ENCODE measurements at places on chromosomes 4 and X.

- no peak for DNase-seq
Observed at GRCh38 chrX:134801267-134801666, 143.0 kb upstream of the PLAC1 start.

DNA sequence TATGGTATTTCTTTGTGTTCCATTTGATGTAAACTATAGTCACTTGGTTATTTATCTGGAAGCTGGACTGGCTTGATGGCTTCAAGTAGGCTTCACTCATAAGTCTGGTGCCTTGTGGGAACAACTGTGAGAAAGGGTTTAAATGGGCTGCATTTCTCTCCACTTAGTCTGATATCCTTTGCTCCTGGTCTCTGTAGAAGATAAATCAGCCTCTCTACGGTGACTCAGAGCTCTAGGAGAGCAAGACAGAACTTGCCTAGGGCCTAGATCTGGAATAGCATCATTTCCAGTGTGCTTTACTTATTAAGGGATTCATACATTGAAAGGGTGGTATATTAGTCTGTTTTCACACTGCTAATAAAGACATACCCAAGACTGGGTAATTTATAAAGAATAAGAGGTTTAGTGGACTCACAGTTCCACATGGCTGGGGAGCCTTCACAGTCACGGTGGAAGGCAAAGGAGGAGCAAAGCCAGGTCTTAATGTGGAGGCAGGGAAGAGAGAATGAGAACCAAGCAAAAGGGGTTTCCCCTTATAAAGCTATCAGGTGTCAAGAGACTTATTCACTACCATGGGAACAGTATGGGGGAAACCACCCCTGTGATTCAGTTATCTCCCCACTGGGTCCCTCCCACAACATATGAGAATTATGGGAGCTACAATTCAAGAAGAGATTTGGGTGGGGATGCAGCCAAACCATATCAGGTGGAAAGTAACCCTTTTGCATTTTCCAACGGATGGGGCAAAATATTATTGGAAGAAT, 1746.4 kb upstream of the PCDH7 start:
- DNase-seq = no peak

DNA sequence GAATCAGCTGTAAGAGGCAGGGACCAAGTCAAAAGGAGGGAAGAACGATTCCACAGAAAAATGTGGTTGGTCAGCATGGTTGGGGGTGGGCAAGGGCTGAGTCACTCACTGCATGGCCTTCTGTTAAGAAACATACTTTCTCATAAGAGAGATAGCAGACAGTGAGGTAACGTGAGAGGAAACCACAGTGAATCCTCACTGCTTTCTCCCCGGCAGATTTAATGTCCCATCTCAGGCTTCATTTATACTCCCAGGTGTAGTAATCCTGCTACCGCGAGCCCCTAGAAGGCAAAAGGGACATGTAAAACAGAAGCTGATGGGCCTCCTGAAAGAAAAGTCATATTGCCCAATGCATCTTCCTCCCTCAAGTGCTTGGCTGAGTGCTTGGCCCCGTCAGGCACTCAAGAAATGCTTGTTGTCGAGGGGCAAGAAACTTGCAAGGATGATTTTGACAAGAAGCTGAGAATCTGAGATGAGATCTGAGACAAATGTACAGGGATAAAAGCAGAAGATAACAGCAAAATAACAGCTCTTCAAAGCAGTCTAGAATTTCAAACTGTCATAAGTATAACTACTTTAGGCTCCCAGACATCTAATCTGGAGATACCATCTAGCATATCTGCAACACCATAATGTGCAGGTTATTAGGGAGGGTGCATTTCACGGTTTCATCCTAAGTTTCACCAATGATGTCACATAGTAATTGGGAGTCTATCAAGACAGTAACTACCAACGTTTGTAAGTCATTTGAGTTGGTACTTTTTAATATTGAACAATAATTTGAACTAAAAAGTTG, 40.2 kb downstream of the SH3KBP1 start:
- DNase-seq = no peak

DNA sequence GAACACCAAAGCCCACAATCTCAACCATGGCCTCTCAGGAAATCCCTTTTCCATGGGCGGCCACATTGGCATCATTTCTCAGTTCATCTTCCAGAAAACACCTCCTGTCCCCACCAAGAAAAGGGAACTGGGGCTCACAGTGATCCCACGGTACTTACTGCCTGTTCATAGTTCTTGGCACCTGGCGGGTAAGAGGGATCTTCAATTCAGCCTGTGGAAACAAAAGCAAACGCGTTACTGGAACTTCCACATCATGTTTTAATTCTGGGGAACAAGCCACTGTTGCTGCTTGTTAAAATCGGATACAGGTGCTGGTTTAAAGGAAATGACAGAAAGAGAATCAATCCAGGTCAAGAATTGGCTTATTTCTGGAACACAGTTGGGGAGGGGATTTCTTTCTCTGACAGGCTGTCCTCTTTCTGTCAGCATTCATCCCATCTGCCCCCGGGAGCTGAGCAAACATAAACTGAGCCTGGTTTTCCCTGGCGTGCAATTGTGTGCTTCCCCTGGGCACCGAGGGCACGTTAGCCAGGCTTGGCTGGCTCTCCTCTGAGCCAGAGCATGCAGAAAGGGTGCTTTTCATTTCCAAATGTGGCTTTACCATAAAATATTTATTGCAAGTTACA, 16.8 kb downstream of the CLNK start:
- DNase-seq = no peak

- DNase-seq = no peak
Observed at GRCh38 chrX:104309169-104309568, 54.4 kb upstream of the ESX1 start.

DNA sequence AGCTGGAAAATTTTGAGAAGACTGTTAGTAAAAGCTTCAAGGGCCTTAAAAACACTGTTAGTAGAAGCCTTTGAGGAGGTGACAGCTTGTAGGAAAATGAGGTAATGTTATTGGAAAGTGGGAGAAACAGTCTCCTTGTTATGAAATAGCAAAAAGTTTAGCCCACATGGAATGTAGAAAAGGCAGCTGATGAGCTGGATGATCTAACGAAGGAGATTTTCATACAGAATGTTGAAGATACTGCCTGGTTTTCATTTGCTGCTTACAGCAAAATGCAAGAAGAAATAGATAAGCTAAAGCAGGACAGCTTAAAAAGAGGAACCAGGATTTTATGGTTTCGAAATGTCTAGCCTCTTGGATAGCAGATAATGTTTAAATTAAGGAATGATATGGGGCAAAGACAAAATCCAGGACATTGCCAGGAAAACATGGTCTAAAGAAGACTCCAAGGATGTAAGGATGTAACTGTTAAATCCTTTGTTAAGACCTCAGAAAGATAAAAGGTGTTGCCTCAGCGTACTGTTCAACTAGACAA, 10.2 kb upstream of the STBD1 start:
- no peak for DNase-seq

DNA sequence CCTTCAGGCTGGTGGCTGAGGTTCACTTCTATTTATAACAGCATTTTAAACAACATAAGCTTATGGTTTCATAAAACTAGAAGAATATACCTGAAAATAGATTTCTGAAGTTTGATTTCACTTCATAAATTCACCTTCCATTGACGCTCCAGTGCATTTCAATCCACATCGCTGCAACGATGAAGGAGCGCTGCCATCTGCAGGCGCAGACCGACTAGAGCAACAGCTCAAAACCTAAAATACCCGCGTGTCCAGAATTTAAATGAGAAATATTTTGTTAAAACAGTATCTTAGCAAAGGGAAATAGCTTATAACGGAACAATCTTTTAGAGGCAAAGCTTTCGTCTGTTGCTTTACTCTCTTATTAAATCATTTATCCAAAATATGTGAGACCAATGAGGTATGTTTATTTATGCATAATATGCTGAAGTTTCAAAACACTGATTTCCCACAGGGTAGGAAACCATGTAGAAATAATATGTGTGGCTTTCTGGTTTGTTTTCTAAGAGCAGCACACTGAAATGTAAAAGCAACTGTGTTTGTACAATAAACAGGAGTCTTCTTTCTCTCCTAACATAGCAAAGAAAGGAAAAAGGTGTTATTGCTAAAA, 816.4 kb upstream of the FRG1 start:
- no peak for DNase-seq

- DNase-seq = peak; percentile 52
Observed at GRCh38 chrX:9530848-9531274, 66.0 kb downstream of the TBL1X start.

DNA sequence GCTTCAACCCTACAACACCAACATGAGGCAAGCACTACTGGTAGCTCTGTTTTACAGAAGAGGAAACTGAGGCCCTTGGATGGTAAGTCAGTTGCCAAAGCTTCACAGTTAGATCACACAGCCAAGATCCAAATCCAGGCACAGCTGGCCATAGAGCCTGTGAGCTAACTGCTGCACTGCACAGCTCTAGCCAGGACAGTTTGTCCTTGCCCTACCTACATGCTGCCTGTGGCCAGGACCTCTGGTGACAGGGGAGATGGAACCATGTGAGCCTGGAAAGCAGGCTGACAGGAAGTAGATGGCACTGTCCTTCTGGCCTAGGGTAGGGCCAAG, 257.8 kb downstream of the FBXW7 start:
- no peak for DNase-seq

GRCh38 chr4:73895201-73896175, 26.3 kb downstream of the CXCL1 start:
- no peak for DNase-seq

- DNase-seq = no peak
Observed at GRCh38 chr4:35970366-35970960, 273.9 kb downstream of the ARAP2 start.

- peak; percentile 12 for DNase-seq
Observed at GRCh38 chr4:56979421-56980072, 851 bp downstream of the POLR2B start.

GRCh38 chr4:64250488-64250887, 158.8 kb downstream of the TECRL start:
- no peak for DNase-seq

- no peak for DNase-seq
Observed at GRCh38 chr4:114472269-114473032, 126.2 kb upstream of the UGT8 start.

- no peak for DNase-seq
Observed at GRCh38 chr4:5888222-5889001, 4.5 kb downstream of the CRMP1 start.

DNA sequence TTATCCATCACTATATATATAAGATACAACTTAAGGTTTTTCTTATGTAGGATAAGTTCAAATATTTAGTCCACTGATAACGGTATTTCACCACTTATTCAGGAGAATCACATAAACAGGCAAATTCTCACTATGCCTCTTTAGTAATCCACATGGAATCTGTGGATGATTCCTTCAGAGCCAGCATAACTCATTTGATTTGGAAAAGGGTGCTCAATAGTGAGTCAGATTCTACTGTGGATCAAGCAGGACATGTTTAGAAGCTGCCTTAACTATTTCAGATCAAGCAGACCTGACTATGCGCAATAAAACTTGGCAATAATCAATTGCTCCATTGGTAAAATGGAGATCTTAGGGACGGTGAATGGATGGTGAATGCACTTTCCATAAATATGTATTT, 184.1 kb downstream of the CBR4 start:
- DNase-seq = no peak

DNA sequence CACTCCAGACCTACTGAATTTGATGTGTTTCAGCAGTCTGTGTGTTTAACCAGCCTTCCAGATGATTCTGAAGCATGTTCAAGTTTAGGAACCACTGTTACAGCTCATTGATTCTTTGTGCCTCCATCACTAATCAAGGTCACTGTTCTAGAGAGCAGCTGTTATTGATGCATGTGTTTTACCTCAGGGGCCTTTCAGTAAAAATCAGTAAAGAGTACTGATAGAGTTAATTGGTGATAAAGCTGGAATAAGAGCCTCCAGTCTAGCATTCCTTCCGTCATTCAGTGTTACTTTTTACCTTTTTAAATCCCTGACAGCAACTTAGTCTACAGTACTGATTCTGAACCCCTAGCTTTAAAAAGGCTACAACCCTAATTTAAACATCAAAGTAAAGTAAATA, 12.9 kb downstream of the CPEB2 start:
- DNase-seq = no peak

DNA sequence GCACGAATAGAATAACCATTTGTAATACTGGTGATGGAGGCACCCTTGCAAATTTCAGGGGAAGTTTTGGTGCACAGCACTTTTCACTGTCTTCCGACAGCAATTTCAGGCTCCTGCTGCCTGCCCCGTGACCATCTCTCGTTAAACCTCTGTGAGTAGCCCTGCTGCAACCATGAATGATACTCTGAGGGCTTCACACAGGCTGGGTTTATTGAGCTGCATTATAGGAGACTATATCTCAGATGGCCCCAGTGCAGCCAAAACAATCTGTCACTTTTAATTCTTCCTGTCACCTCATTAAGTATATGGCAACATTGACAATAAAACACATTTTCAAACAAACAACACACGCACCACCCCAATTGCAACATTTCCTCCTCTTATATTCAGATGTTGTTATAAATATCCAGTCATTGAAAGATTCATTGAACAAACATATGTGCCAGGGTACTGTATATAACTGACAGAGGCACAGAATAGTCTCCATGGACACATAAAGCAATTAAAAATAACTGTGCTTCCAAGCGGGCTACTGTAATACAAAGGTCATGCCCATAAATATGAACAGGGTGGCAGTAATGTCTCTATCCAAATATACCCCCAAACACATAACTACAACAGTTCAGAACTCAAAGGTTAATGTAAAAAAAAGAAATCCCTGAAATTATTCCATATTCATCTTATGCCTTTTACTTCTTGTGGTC, 477.0 kb downstream of the GBA3 start:
- no peak for DNase-seq
